ENCODE measurements at places on chromosomes 5 and 9. TPM values are rescaled to one million over a fixed set of nuclear protein-coding genes. Genes with fewer than 3 reads are reported as not detected.

Gene PAEP
- total RNA-seq = not detected

Gene GAPT
- total RNA-seq = not detected

- peak; percentile 7 for DNase-seq
These were observed 48.3 kb upstream of the POU4F3 start for GRCh38 chr5:146290318-146290717.

DNA sequence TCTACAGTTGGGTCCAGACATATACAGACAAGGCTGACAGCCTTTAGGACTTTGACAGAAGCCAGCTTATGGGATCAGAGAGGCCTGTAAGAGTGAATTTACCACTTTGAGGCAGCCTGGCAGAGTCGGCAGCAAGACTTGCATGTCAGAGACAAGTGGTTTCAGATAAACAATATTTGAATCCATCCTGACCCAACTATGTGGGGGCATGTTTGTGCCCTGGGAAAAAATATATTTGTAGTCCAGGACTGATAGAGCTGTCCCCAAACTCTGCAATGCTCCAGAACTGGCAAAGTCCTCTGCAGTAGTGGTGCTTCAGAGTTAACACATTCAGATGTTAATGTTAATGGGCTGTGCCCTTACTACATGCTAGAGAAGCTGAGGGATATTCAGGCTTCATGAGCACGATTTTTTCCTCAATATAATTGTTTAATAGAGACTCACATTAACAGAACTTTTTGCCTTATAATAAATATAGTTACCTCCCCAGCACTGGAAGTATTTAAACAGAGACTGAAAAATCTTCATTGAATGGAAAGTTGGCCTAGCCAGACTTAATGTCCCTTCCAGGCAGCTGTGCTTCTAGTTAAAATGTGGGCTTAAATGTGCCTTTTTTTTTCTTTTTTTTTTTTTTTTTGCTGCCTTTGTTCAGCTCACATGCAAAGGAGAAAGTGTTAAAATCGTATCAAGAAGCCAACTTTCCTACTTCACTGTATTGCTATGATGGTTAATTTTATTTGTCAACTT is 42.9 kb downstream of the FEM1C start:
- DNase-seq = no peak

Gene UCK1
- total RNA-seq = 28.5 TPM

DNA sequence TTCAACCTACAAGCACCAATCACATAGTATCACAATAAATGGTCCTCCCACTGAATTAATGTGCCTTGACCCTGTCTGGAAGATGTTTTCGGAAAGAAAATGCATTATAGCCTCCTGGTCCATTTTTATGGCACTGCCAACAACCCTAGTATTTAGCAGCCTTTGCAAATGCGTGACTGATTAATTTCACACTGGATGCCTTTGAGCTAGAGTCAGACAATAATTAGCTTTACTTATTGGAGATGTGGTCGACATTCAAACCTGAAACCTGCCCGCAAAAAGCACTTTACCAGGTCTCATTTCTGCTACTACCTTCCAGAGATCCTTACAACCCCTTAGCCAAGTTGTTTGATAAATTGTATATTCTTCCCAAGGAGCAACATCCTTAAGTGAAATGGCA is 119.3 kb upstream of the DPYSL3 start:
- DNase-seq = no peak

GRCh38 chr9:101478444-101478843 is 42.9 kb upstream of the ALDOB start:
- no peak for DNase-seq

Gene FGF10
- total RNA-seq = not detected

DNA sequence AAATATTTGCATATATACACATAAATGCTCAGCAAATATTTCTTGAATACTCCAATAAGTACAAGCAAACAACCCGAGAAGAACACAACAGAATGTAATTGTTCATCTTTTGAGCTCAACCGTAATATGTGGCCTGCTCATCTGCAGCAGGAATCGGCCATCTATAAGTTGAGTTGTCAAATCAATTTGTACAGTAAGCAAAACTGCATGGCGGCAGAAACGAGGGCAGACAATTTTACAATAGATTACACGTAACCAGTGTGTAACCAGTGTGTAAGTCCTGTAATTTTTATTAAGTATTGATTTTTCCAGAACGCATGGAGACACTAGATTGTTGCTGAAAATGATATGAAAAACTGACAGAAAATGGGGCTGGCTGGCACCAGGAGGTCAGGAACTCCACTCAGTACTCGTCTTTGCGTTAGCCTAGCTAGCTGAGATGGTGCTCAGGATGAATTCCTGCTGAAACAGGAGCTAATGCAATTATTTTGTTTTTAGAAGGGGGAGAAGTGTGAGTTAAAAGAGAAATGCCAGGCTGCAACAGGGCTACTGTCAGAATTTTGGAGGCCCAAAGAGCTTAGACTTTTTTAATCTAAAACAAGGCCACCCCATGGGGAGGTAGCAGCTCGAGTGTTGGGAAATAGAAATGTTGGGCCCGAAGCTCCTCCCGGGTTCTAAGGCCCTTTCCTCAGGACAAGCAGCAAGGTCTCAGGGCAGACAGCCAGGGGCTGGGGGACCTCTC is 682 bp downstream of the DHX29 start:
- peak; percentile 30 for DNase-seq

- no peak for DNase-seq
These were observed 17.2 kb downstream of the GNPDA1 start for GRCh38 chr5:141995656-141996055.

All from fibroblast of villous mesenchyme (primary cell).